Activated CD4-positive, CD25-positive, alpha-beta regulatory T cell treated with anti-CD3 and anti-CD28 coated beads, Interleukin-2, amount 50 U/mL, for 16 hours (primary cell): ENCODE measurements at places on chromosomes 7 and 10.
A peak's percentile ranks its signal among the peaks of the same experiment; 100 is the strongest.

GRCh38 chr7:91165006-91165845 is 99.0 kb upstream of the FZD1 start:
- no peak for DNase-seq

DNA sequence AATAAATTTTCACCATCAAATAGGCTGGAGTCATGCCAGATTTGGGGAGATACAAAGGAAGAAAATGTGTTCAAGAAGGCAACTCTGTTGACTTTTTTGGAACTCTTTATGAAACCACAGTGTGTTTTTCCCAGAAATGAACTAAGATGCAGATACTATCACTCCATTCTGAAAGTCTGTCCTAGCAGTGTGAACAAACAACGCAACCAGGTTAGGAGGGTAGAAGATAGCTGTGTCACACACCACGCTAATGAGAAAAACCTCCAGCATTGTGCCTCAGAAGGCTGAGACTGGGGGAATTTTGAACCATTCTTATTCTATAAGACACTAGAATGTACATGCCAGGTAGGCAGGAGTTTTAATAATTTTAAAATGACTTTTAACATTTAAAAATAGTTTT is 15.9 kb upstream of the ATP6V0A4 start:
- DNase-seq: no peak

DNA sequence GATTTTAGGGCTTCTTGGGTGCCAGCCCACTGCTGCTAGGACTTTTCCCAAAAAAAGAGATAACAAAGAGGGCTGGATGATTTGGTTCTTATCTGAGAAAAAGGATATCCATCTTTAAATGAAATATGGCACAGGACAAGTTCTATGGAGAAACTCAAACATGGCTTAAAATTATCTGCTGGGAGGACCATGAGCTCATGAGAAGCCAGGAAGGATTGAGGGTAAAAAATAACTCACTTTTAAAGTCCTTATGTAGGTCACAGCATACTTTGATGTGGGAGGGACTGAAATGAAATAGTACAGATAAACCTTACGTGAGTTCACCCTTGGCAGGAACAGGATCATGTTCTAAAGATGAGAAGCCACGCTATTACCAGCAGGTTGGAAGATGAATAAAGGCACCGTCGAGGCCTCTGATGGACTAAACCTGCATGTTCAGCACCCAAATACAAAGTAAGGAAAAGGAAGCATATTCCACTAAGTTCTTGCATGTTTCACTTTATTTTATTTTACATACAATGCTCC is 369.2 kb upstream of the KLF6 start:
- DNase-seq: no peak

- DNase-seq: no peak
These were observed 178.6 kb downstream of the CDK14 start for GRCh38 chr7:90774706-90775105.

DNA sequence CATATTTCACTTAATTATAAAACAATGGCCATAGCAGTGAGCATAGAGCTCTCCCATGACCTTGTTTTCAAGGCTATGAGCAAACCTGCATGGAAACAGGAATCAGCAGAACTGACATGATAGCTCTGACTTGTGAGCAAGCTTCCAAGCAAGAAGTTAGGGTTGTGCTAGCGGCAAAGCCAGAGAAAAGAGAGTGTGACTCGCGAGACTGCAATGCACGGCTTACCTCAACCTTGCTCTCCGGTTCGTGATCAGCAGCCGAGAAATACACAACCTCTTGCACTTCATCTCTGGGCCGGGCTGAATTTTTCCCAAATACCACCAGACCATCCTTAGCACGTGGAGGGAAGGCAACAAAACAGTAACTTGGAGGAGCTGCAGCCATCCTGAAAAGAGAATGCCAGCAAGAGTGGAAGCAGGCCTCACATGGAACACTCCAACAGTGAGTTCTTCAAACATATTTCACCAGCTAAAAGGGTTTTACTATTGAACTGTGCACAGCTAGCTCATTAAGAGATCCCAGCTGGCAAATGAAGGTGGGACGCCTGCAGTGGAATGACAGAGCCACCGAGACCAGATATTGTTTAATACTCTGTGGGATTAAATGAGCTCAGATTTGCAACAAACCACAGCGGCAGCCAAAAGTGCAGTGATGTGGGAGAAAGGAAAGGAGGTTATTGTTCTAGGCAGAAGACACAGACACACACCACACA is 20.8 kb downstream of the SCRN1 start:
- no peak for DNase-seq

DNA sequence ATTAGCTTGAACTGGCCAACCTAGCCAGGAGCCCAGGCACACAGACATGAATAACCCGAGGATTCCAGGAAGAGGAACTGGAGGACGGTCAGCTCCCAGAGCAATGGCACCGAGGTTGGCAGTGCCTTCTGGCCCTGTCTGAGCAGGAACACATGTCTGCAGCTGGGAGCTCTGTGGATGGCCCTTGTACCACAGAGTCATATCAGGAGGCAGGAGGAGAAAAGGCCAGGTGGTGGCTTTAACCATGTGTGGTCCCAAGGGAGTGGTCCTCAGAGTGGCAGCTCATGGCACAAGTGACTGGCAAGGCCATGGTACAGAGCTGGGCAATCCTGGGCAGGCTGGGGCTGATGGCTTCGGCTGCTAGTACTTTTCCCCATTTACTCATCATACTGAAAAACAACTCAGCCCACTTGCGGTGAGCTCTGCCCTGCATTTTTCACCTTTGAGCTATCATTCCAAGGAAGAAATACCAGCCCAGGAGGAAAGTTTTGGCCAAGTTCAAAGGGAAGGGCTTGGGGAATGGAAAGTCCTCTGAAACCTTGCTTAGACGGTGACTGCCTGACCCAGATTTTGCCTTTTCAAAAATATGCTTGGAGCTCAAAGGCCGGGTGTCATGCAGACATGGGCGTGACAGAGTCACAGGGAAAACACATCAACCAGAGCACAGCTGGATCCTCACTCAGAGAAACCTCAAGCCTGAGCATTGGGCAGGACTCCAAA is 25.7 kb upstream of the LOXL4 start:
- no peak for DNase-seq

DNA sequence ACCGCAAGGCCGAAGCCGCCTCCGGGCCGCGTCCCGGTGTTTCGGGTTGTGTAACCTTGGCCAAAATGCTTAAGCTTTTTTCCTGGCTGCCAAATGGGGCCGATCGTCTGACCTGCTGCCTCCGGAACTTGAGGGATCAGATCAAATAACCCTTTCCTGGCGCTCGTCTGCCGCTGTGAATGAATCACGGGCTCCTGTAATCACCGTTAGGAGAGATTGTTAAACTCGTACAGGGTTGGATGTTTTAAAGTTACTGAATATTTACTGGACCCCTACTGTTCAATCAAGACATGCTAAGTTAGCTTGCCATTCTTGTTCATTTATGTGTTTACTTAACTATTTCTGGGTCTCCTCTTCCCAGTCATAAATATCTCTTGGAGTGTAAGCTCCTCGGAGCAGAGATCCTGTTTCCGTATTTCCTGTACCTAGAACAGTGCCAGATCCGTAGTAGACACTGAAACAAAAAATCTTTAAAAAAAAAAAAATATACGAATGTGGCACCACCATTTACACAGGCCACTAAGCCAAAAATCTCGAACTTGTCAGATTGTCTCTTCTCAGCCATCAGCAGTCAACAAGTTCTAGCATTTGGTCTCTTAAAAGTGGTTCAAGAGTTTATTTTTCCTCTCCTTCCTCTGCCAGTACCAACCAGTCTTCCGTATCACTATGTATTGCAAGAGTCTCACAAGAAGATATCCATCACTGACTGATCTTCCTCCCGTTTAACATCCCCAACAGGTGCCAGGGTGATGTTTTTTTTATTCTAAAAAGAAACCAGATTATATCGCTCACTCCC is 650 bp upstream of the TM9SF3 start:
- peak; percentile 26 for DNase-seq

GRCh38 chr10:62166331-62167131 is 102.1 kb downstream of the RTKN2 start:
- no peak for DNase-seq

GRCh38 chr10:107275806-107276205 is 111.3 kb upstream of the SORCS1 start:
- DNase-seq: no peak

DNA sequence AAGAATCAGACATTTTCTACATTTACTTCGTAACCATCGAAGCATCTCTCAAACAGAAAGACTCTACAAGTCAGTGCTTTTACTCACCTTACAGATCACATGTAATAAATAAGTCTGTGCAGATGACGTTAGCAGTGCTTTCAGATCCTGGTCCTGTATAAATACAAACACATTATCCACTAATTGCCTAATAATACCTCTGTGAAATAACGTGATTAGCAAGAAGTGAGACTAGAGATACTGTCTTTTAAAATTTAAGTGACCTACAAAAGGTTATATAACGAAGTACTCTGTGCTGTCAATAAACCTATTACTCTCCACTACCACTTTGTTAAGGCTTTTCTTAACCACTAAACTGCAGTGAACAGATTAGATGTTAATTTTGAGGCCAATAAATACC is 246.9 kb downstream of the NSUN6 start:
- DNase-seq: no peak

- DNase-seq: no peak
These were observed 166.0 kb downstream of the FANK1 start for GRCh38 chr10:126062131-126063032.

GRCh38 chr10:25483999-25484398 is 309.2 kb downstream of the GPR158 start:
- no peak for DNase-seq

- no peak for DNase-seq
These were observed at the start of gene AIFM2 for GRCh38 chr10:70132098-70133029. AIFM2 (minus strand) TSS chr10:70132825; CDS start chr10:70124084, 8,741 bp downstream.

DNA sequence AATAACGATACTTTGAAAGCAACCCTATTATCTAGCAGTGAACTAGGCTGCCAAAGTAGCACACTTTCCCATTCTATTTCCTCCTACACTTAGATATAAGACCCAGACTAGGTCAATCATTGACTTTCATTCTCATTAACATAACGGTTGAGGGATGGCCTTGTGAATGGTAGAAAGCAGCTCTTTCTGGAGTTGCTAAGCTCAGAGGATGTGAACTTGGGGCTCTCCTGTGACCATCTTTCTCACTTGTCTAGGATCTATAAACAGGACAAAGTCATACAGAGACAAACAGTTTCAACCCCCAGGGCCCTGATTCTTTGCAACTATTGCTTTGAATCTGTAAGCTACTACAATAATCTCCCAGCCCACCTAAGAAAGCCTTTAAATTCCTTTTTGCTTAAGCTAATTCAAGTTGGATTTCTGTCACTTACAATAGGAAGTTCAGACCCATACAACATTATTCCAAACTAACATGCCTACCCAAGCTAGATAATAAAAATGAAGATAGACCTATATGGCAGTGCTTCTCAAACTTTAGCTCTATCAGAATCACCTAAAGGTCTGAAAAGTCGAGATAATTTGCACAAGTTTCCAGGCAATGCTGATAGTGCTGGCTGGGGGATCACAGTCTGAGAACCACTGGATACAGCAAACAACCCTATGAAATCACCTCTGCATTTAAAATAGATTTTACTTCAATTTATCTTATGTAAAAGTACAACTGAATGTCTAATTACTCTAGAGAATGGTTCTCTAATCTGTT is 16.7 kb downstream of the P4HA1 start:
- no peak for DNase-seq

DNA sequence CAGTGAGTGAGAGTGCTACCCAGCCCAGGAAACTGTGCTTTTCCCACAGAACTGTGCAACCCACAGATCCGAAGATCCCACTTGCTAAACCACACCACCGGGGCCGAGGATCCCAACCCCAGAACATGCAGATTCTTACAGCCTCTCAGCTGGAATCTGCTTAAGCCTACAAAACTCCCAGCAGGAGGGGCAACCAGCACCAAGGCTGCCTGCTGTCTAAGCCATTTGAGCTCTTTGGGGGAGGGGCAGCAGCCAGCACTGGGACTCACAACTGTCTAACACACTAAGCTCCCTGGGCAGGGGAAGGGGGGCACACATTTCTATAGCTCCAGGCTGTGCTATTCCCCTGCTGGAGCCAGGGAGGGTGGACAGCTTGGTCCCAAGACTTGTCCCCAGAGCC is 529.9 kb downstream of the XPNPEP1 start:
- DNase-seq: no peak

- DNase-seq: no peak
These were observed 185.6 kb downstream of the LRRC4 start for GRCh38 chr7:127845522-127846214.

- no peak for DNase-seq
These were observed 148.4 kb upstream of the LRGUK start for GRCh38 chr7:133978502-133979295.

- DNase-seq: no peak
These were observed 100.1 kb downstream of the NPSR1 start for GRCh38 chr7:34758111-34758601.
